ENCODE measurements at places on chromosomes 4 and X.

- DNase-seq: no peak
These were observed 124.9 kb downstream of the IQCM start for GRCh38 chr4:149690726-149691125.

DNA sequence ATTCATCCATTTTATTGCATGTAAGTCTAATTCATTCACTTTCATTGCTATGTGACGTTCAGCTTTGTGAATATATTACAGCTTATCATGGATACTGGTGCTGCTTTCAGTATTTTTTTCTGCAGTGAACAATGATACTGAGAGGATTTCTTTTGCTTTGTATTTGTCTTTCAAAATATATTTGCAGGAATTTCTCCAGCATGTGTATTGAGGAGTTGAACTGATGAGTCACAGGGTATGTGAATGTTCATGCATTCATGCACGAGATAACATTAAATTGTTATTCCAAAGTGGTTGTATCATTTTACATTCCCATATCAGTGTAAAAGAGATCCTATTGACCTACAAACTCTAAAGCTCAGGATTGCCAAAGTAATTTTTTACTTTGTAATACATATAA lies 283.8 kb upstream of the ARSJ start:
- DNase-seq: no peak

DNA sequence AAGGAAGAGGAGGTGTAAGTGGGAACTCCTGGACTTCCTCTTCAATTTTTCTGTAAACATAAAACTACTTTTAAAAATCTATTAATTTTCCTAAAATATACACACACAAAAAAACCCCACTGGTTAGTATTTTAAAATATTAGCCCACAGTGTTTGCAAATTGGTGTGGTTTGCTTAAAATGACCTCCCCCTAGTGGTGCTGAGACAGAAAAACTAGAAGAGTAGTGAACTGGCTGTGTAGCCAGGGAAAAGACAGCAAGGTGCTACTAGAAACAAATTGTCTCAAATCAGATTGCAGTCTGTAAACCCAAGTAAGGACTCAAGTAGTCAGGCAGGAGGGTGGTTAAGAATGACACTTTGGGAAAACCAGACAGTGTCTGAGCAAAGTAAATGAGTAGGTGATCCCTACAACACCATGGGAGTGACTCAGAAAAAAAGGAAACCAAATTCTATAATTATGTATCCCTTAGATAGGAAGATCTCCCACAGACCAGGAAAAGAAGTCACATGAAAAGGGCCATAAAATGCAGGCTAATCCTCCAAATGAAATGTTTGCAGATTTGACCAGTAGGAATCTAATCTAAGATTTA lies 26.0 kb downstream of the AMTN start:
- DNase-seq: no peak

- no peak for DNase-seq
These were observed 20.1 kb upstream of the SMIM14 start for GRCh38 chr4:39658756-39659155.

- DNase-seq: no peak
These were observed 703 bp upstream of the FTSJ1 start for GRCh38 chrX:48475296-48475695.

- no peak for DNase-seq
These were observed 566.8 kb upstream of the AADAT start for GRCh38 chr4:170656506-170656905.

DNA sequence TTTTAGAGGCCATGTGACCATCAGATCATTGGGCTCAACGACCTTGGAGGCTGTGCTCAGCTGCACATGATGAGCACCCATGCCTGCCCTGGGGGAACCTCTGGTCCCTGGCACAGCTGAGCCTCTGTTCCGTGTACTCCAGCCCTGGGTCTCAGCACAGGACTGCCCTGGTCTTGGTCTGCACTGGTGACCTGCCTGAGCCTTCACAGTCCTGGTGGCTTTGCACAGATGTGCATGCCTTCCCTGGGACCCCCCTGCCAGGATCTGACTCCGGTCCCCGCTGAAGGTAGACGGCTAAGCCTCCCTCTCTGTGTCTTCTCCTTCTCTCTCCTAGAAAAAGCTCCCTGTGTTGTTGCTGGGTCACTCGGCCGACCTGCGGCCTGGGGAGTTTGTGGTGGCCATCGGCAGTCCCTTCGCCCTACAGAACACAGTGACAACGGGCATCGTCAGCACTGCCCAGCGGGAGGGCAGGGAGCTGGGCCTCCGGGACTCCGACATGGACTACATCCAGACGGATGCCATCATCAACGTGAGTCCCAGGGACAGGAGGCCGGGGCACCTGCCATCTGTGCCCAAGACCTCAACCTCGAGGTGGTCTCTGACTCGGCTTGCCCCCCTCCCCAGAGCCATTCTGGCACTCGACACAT lies 21.6 kb downstream of the HTRA3 start:
- no peak for DNase-seq

DNA sequence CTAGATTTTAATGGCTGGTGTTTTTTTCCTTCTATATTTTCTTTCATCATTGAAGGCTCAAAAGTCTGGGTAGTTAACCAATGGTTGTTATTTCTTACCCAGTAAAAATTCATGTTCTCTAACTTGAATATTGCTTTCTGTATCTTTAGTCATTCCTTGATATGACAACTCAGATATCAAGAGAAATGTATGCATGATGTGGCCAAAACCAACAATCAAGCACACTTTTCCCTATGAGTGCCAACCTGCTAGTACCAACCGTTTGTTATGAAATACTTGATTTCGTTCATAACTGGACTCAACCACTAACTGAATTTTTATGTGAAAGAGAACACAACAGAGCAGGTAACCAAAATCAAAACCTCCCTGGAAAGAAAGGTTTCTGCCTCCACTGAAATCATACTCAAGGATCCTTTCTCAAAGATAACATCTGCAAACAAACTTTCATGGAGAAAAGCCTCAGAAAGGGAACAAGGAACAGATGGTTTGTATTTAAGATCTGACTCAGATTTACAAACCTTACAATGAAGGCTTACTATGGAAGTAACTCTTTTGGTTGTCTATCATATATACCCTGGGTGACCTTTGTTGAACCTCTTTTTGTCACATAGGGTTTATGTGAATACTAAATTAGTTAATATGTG lies 8.3 kb upstream of the VEGFC start:
- DNase-seq: no peak

GRCh38 chr4:165826166-165826565 lies 46.9 kb upstream of the TLL1 start:
- no peak for DNase-seq

GRCh38 chr4:170038769-170039168 lies 12.6 kb upstream of the MFAP3L start:
- no peak for DNase-seq

- no peak for DNase-seq
These were observed 384.5 kb upstream of the TENM3 start for GRCh38 chr4:181858741-181859140.

DNA sequence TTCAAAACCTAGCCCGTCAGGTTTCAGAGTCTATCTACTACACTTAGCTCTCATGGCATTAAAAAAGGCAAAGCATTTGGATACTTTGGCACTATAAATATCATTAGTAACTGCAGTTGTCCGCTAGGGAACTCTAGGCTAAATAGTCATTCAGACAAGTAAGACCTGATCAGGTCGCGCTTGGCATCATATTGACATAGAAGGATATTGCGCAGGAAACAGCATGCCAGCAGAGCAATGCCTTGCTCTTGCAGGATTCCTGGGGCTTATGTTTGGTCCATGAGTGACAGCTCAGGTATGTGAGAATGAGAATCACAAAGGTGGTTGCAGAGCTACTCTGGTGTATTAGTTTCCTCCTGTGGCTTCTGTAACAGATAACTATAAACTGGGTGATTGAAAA lies 62.7 kb downstream of the KDM6A start:
- DNase-seq: no peak

DNA sequence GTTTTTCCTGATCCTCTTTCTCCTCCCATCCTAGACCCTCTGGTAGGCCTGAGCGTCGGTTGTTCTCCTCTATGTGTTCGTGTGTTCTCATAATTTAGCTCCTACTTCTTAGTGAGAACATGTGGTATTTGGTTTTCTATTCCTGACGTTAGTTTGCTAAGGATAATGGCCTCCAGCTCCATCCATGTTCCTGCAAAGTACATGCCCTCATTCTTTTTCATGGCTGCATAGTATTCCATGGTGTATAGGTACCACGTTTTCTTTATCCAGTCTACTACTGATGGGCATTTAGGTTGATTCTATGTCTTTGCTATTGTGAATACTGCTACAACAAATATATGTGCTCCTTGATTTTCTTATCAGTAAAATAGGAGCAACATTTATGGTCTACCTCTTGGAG lies 146.8 kb upstream of the PTCHD1 start:
- no peak for DNase-seq

- DNase-seq: no peak
These were observed 1.1 kb upstream of the EDNRA start for GRCh38 chr4:147479786-147480185.

DNA sequence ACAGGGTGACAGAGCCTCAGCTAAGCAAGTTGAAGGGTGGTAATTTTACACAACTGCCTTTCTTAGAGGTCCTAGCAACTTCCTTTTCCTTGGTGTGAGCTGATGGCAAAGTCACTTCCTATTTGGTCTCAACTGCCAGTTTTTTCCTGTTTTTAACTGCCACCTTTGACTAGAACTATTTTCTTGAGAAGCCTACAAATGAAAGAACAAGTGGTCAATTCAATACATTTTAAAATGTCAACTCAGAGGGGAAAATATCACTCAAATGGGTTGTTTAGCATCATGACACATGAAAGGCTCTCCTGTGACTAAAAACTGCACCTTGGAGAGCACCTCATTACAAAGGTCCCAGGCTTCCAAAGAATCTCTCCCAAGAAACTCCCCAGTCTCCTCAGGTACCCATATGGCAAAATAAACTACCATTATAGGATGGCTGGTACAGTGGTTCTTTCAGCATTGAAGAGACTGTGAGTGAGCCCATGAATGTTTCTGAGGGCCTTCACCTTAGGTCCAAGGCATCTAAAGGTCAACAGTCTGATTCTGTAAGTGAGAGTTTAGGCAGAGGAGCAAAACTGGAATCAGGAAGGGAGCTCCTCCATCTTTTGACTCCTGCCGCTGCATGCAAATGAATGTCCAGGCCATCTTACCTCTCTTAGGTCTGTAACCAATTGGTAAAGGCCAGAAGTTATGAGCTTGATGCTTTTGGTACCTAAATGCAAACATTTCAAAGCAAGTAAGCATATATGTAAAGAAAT lies 5.5 kb upstream of the STK26 start:
- DNase-seq: no peak

- no peak for DNase-seq
These were observed 86.5 kb downstream of the SH3RF1 start for GRCh38 chr4:169184236-169184635.
